ENCODE measurements at places on chromosomes 1 and 21.

- DNase-seq, result no peak
These were observed 759.8 kb downstream of the ADGRL2 start for GRCh38 chr1:82560566-82560965.

GRCh38 chr1:12368646-12369045 is 138.8 kb downstream of the VPS13D start:
- no peak for DNase-seq

- DNase-seq, result peak; percentile 77
These were observed 1.7 kb upstream of the NADK start for GRCh38 chr1:1779691-1780597.

- DNase-seq, result peak; percentile 58
These were observed 36.8 kb downstream of the CDC7 start for GRCh38 chr1:91537281-91537986.

- DNase-seq, result no peak
These were observed 48.0 kb downstream of the CAPN8 start for GRCh38 chr1:223617323-223618070.

- DNase-seq, result no peak
These were observed 23.4 kb downstream of the TMCO4 start for GRCh38 chr1:19776287-19776686.

GRCh38 chr1:198655459-198656121 is 16.8 kb downstream of the PTPRC start:
- no peak for DNase-seq

GRCh38 chr1:154962156-154962749 is 671 bp upstream of the PYGO2 start:
- no peak for DNase-seq

DNA sequence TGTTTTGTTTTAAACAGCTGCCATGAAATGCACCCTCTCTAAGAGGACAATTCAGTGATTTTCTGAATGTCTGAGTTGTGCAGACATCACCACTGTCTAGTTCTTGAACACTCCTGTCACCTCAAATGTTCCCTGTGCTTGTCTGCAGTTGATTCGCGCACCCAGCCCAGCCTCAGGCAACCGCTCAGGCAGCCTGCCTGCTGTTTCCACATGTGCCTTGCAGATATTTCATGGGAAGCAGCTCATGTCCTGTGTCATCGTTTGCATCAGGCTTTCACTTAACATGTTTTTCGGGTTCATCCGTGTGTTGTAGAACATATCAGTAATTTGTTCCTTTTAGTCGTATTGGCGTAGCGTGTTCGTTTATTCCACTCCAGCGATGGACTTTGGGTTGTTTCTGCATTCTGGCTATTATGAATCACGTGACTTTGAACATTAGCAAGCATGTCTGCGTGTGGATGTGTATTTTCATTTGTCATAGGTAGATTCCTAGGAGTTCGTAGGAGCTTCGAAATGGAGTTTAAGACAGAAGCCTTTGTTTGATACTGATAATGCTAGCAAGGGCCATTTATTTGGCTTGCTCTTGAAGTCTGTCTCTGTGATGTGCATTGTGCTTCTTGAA is 12.1 kb downstream of the ADARB1 start:
- no peak for DNase-seq

DNA sequence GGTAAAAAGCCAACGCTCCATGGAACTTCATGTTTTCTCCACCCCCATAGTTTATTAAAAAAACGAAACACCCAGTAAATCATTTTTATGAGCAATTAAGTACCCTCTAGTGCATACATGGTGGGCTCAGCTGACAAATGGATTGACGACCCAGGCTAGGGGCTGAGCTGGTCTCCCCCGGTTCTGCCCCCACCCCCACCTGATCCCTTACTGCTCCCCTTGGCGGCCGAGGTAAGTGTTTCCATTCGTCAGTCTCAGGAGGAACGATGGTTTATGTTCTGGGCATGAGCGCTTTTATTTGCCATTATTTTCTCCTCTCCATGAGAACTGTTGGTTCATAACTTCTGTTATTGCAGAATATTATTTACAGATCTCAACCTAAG is 233.9 kb upstream of the C1orf174 start:
- DNase-seq, result no peak

GRCh38 chr1:205251576-205251975 is 23.8 kb downstream of the TMCC2 start:
- no peak for DNase-seq

DNA sequence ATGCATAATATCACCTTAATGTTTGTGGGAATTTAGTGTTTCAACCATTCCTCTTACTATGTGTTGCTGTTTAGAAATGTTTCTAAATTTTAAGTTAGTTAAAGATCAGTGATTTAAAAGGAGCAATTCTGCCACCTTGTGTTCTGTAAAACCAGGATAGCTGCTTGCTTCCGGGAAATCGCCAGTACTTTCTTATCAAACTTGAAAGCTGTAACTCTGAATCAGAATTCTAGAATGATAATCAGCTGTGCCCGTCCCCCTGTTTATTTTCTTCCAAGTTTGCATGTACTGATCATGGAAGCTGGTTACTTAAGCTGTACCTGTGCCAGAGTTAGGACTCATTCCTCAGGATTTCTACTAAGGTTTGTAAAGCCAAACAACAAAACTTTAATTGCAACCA is 656.4 kb downstream of the LTN1 start:
- DNase-seq, result peak; percentile 92

DNA sequence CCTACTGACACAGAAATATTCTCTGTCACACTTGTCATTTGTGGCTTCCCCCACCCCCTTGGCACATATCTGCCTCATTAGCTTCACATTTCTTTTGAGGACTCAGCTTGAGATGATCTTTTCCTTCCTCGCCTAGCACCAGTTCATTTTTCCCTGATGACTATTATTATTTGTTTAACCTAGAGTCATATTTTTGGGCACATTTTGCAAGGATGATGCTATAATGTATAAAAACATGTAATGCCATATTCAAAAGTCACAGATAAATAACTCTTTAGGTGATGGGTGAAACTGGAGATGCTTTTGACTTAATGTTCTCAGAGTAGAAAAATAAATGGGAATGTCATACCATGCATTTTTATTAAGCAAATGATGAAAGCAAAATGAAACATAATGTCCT is 202.7 kb downstream of the BACH1 start:
- peak; percentile 43 for DNase-seq

DNA sequence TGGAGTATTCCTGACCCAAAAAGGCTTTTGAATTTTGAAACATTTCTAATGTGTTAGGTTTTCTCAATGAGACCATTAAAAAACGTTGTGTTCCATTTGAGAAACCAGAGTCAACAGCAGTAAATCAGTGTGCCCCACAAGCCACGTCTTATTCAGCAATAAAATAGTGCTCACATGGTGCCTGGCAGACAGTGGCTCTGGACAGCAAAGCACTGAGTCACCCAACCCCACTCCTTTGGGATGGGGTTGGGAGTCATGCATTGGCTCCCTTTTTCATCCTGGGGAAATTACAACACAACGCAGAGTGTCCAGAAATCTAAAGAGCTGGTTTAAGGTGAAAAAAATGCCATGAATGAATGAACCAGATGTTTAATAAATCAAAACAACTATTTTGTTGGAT is 46.5 kb downstream of the KCNJ15 start:
- peak; percentile 91 for DNase-seq

DNA sequence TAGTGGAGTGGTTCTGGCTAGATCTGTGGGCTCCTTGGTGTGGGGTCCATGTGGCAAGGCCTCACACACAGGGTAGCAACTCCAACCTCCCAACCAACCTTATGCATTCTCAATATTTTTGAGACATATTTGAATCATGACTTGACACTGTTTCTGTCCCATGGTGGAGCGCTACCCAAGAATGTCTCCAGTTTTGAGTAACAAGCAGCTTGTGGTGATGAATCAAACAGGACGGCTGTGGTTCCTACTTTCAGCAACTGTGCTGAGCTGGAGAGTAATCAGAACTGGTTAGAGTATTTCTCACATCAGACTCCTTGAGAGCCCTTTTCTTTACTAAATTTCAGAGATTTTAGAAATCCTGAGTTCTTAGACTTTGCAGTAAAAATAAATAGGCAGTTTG is 3.1 kb downstream of the LCE3D start:
- no peak for DNase-seq

DNA sequence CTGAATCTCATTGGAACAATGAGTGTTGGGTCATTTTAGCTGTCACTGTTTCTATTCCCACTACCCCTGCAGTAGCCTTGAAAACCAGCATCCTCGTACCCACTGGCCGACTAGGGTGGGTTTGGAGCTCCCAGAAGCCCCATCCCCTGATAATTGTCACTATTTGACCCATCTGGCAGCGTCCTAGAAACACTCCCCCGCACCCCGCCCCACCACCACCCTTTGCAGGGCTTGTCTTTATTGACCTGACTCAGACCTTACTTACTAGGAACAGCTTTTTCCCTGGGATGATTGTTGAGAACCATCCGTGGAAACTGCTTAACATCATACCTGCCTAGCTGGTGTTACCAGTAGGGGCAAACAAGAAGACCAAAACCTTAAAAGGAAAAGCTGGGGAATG is 28.4 kb upstream of the AGPAT3 start:
- DNase-seq, result no peak

DNA sequence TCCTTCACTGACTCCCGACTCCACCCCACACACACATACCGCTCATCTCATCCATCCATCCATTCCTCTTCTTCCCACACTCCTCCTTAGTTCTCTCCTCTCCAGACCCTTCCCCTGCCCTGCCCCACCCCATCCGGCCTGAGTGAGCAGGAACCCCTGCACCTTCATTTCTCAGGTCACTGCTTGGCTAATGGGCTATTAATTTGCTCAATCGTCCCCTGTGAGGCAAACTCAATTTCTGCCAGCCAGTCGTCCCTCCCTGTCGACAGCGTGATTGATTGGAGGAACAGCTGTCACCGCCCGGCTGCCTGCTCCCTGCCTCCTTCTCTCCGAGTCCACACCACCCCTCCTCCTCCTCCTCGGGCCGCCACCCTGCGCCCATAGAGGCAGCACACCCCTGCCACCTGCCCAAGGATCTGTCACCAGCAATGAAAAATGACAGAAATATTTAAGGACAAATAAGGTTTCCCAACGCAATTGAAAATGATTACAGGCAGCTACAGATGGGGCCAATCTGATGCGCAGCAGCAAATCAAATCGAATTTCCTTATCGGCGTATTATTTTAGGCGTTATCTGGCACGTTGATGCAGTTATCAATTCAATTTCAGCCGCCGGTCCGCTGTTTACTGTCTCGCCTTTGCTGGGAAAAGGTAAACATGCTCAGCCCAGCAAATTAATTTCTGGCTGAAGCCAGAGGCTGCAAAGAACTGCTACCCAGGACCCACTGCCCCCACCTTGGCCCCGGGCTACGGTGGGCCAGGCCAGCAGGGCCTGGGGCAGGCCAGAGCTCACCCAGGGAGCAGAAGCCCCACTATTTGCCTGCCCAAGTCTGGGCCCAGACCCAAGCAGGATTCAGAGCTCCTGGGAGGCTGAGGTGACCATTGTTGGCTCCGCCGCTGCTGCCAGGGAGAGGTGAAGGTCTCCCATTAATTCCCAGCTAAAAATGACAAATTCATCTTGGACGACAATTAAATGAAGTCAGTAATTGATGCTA is 71.3 kb downstream of the TMEM53 start:
- no peak for DNase-seq

- no peak for DNase-seq
These were observed 2.2 kb upstream of the ZBTB7B start for GRCh38 chr1:155000411-155000725.

- DNase-seq, result no peak
These were observed 69.2 kb upstream of the MAGI3 start for GRCh38 chr1:113320972-113321680.

DNA sequence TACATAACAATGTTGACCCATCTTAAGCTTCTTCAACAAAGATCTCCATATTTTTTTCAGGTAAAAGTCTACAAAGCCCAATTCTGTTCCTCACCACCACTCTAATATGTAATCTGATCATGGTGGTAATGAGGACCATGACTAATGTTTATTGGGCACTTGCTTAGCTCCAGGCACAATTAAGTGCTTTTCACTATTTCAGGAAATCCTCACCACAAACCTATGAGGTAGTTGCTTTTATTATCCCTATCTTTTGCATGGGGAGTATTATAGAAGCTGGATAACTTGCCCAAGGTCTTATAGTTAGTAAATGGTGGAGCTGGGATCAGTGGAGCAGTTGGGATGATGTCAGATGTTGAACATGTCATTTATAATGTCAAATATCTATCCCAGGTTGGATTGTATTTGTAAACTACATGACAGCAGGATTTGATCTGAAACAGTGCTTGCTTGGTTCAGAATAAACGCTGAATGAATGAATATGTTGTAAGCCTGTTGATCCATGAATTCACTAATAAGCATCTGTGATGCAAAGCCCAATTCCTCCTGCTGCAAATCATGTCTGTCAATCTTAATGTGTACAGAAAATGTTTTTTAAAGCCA is 283.3 kb upstream of the ST6GALNAC5 start:
- no peak for DNase-seq

GRCh38 chr21:45853703-45854342 is 127.7 kb upstream of the COL6A1 start:
- DNase-seq, result no peak

DNA sequence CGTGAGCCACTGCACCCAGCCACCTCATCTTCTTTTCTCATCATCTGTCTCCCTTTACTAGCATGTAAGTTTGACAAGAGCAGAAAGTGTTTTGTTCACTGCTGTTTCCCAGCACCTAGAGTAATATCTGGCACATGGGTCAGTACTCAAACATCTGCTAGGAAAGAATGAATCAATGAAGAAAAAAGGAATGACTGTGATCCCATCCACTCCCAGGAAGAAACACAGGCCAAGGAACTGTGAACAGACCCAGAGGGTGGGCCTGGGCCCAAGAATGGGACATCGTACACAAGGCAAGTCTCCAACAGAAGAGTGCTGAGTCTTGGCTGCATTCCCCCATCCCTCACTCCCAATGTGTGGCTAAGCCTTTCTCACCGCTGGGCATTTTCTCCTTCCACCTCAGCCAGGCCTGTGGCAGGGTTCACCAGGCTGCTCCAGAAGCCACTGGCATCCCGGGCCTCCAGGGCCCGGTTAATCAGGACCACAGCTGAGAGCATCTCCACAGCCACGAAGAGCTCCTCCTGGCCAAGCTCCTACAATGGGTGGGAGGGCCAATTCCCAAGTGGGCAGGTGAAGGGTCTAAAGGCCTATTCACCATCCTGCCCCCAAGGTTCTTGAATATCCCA is 18.4 kb downstream of the IQGAP3 start:
- DNase-seq, result no peak

GRCh38 chr1:220873868-220874655 is 5.2 kb upstream of the HLX start:
- peak; percentile 76 for DNase-seq

- peak; percentile 37 for DNase-seq
These were observed 10.6 kb upstream of the CAPZB start for GRCh38 chr1:19495799-19496526.

- no peak for DNase-seq
These were observed 11.6 kb upstream of the AKR7A3 start for GRCh38 chr1:19300211-19300610.

DNA sequence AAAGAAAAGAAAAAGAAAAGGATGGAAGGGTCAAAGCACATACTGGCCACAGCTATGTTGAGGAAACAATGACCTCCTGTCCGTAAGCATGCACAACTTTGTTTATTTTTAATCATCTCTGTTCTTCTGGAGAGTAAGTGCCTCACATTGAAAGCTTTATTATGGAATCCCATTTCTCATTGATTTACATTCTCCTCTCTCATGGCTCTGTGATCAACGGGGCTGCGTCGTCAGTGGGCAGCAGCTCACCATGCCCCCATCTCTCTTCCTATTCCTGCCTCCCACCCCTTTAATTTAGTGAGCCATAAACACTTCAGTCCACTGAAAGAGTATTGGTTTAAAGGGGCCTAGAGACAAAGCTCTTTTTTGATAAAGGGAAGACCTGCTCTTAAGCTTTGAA is 98.9 kb downstream of the KAZN start:
- no peak for DNase-seq

All from fibroblast of pulmonary artery (primary cell).